A549 treated with AZD2906 at 1 μM for 4 hours (cell line): ENCODE measurements at places on chromosomes 3 and 15. TPM values are rescaled to one million over a fixed set of nuclear protein-coding genes. Genes with fewer than 3 reads are reported as not detected.

Gene TTLL13
- total RNA-seq = 0.03 to 0.57 TPM (median 0.12 TPM) in 5 replicates

Gene SCN11A
- total RNA-seq = 0.01 to 0.02 TPM (median 0.01 TPM) in 3 of 5 replicates, not detected in the others

Gene RHOA
- total RNA-seq = 459 to 577 TPM (median 461 TPM) in 5 replicates

Gene AGBL1
- not detected in 5 replicates for total RNA-seq

Gene GOLGA6L10
- total RNA-seq = 0.28 to 0.67 TPM (median 0.43 TPM) in 5 replicates
